ENCODE measurements at places on chromosomes 3 and 15. TPM values are rescaled to one million over a fixed set of nuclear protein-coding genes. Genes with fewer than 3 reads are reported as not detected.

POPDC2 gene
- total RNA-seq: 214 TPM

GOLGA6D gene
- 0.06 TPM for total RNA-seq

ZPLD1 gene
- 0.18 TPM for total RNA-seq

SUSD5 gene
- 7.1 TPM for total RNA-seq

AGBL1 gene
- 0.04 TPM for total RNA-seq

MELTF gene
- 9.0 TPM for total RNA-seq

LRRC3B gene
- 0.09 TPM for total RNA-seq

- no peak for DNase-seq
These were observed 473.4 kb downstream of the NLGN1 start for GRCh38 chr3:173870976-173871375.

GRCh38 chr15:41907141-41907540 lies 13.3 kb upstream of the SPTBN5 start:
- no peak for DNase-seq

DNA sequence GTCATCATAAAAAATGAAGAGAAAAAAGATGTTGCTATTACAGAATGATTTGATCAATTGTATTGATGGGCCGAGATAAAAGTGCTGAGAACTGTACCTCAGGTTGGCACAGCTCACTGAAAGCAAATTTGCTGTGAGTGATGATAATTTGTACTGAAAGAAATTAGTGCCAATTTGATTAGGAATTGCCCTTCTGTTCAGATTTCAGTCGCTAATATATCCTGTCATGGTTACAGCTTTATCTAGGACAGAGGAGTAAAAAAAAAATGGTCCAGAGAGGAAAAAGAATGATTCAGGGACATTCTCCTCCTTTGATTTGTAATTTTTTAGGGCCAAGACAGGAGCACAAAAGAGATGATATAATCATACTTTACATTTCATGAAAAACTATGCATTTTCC lies 1264.2 kb downstream of the ROBO2 start:
- DNase-seq: no peak

DNA sequence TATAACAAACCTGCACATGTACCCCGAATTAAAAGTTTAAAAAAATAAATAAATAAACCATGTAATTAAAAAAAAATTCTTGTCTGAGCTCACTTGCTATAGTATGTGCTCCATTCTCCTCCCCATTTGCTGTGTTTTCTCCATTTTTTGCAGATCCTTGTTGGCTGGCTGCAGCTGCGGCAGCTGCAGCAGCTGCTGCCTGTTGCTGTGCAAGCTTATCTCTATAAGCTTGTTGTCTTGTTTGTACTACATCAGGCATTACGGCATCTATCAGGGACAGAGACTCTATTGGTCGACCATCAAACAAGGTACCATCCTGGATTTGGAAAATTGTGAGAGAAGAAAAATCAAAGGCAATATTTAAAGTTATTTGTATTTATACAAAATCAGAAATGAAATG lies 145.9 kb downstream of the TBL1XR1 start:
- no peak for DNase-seq

- DNase-seq: no peak
These were observed 172.8 kb downstream of the USP13 start for GRCh38 chr3:179825527-179826246.

DNA sequence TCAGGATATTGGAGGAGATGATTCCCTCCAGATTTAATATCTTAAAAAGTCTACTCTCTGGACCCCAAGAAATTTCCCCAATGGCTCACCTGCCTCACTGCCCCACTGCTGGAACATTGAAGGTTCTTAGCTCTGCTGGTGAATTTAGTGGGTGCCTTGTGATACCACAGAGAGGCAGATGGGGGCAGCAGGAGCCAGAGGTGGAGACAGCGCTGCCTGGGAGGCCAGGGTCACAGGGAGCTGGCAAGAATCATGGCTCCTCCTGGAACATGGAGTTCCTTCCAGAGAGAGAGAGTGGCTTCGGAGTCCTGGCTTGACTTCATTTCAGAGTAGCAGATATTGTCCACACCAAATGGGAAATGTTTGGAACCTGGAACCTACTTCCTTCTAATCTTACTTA lies 263.5 kb upstream of the CFAP20DC start:
- peak; percentile 63 for DNase-seq

DNA sequence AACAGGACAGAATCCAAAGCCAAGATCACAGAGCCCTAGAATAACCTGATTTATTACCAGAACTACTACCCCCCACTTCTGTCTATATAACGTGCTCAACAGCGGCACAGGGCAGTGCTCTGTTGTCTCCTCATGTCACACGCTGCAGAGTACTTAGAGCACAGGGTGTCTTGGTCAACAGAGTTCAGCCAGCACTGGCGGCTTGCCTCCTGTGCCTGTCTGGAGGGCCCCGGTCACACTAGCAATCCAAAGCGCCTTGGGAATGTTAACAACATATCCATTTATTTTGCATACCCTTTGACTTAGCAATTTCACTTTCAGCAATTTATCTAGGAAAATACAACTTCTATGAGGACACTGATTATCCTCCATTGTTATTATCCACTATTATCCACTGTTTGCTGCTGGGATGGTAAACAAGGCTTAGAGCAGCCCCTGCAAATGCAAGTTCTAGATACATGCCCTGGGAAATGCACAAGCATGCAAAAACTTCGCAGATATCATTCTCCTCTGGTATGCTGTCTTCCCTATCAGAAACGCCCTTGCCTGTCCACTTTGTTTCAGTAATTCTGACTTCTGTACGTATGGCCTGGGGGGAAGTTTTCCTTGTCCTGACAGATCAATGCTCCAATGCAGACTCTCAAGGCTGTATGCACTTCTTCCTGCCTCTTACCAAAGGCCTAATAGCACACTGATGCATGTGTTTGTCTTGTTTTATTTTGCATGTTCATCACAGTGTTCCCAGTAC lies 86.2 kb upstream of the OCA2 start:
- no peak for DNase-seq

DNA sequence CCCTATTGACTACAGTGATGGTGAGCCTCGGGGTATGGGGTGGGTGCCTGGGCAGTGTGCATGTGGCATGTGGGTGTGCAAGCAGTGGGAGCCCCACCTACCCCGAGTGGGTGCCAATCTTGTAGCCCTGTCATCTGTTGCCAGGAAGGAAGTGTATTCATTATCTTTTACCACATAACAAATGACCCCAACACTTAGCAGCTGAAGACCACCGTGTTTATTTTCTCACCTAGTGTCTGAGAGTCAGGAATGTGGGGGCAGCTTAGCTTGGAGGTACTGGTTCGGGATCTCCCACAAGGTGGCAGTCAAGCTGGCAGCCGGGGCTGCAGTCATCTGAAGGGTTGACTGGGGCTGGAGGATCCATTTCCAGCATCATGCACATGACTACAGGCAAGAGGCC lies 21.7 kb downstream of the XYLB start:
- DNase-seq: no peak

GRCh38 chr3:30370681-30371271 lies 235.6 kb upstream of the TGFBR2 start:
- DNase-seq: peak; percentile 63

GRCh38 chr3:174784206-174784934 lies 74.8 kb upstream of the NAALADL2 start:
- no peak for DNase-seq

GRCh38 chr3:121637922-121638321 lies 22.8 kb downstream of the HCLS1 start:
- DNase-seq: no peak

DNA sequence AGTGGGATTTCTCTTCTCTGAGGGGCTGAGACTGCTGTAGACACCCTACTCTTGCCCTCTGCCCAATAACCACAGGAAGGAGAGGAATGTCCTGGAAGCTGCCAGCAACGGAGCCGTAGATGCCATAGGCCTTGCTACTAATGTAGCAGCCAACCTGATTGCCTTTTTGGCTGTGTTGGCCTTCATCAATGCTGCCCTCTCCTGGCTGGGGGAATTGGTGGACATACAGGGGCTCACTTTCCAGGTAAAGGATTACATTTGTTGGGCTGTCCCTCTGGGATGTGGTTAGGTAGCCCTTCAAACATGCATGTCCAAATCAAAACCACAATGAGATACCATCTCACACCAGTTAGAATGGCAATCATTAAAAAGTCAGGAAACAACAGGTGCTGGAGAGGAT lies 16.1 kb downstream of the SLC28A2 start:
- DNase-seq: no peak

- DNase-seq: no peak
These were observed 497.0 kb downstream of the SQOR start for GRCh38 chr15:46131876-46132275.

DNA sequence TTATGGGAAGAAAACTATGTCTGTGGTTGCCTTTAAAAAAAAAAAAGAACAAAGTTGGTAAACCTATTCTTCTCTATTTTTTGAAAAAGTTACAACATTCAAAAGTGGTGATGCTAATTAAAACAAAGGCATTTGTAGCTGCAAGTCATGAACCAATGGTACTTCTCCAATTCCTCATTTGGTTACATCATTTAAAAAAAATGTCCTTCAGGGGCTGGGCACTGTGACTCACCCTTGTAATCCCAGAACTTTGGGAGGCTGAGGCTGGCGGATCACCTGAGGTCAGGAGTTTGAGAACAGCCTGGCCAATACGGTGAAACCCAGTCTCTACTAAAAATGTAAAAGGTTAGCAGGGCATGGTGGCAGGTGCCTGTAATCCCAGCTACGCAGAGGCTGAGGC lies 574.6 kb downstream of the VGLL3 start:
- no peak for DNase-seq

DNA sequence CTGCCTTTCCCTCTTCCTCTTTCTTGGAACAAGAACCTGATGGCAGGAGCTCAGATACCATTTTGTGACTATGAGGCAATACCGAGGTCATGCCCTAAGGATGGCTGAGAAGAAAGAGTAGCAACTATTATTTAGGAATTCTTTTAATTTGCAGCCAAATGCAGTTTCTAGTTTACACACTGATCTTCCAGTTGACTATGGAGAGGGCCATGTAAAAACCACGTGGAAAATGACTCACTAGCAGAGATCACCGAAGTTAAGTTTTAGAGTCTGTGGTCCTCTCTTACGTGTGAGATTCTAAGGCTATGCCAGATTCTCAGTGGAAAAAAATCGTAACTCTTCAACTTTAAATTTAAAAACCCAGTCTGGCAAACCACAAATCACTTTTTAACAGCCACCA lies 7.8 kb downstream of the BNC1 start:
- no peak for DNase-seq

- DNase-seq: no peak
These were observed 278.3 kb upstream of the WNT5A start for GRCh38 chr3:55765398-55765797.

GRCh38 chr3:23402728-23403492 lies 199.8 kb downstream of the UBE2E2 start:
- no peak for DNase-seq

GRCh38 chr3:114973536-114973935 lies 173.6 kb downstream of the ZBTB20 start:
- no peak for DNase-seq

GRCh38 chr15:100663915-100664281 lies 61.5 kb downstream of the ASB7 start:
- peak; percentile 70 for DNase-seq

DNA sequence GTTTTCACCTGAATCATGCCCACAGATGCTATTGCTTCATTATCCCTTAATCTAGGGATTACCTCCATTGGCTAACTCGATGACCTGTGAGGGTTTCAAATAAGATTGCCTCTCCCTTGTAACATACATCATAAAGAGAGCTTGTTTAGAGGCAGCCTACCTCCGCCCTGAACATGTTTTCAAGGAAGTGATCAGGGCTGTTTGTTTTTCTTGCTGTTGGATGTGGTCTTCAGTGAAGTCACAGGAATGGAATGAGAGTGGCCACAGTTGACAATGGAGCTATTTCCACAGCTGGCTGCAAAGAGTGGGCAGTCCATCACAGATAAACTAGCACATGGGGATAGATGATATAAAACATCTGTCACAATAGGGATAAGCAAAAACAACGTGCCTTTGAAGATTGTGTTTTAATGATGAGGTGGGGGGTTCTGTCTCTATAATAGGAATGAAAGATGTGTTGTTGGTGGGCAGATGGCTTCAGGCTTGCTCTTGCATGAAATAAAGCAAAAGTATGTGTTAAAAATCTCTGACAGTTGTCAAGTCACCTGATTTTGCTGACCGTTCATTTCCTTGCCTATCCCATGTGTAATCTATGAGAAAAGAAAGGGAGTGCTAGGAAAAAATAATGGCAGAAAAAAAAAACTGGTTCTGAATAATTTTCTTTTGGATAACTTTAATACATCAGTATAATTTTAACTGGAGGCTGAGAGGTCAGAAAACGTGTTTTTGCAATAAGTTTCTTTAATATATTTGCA lies 642.3 kb downstream of the RBMS3 start:
- no peak for DNase-seq

DNA sequence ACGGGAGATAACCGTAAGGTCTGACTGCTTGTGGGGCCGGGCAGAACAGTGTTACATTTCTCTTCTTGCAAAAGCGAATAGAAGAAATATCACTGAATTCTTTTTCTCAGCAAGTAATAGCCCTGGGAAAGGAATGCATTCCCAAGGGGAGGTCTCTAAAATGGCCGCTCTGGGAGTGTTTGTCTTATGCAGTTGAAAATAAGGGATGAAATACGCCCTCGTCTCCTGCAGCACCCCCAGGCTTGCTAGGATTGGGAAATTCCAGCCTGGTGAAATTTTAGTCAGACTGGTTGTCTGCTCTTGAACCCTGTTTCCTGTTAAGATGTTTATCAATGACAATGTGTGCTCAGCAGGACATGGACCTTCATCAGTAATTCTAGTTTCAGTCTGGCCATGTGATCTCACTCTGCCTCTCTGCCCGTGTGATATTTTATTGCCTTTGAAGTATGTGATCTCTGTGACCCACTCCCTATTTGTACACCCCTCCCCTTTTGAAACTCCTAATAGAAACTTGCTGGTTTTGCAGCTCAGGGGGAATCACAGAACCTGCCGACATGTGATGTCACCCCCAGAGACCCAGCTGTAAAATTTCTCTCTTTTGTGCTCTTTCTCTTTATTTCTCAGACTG lies 715.6 kb downstream of the ROBO1 start:
- DNase-seq: no peak

GRCh38 chr3:157573281-157573680 lies 70.1 kb upstream of the VEPH1 start:
- peak; percentile 89 for DNase-seq

DNA sequence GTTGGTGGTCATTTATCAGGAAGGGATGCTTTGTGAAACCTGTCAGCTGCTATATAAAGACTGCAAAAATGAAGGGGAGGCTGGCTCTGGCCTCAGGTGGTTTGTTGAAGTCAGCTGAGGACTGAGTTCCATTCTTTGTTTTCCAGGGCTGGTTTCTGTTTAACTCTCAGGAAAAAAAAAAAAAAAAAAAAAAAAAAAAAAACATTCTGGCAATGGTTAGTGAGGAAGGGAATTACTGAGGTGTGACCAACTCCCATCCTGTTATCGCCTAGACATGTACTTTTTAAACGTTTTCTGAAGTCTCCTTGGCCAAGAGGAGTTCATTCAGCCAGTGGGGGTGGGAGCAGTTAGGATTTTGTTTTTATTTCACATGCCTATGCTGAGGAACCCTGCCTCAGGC lies 316.3 kb downstream of the OXSM start:
- DNase-seq: no peak

Data from cardiac muscle cell (in vitro differentiated cells and primary cell).